ENCODE measurements at places on chromosomes 2 and 18. TPM values are rescaled to one million over a fixed set of nuclear protein-coding genes. Genes with fewer than 3 reads are reported as not detected.
A peak's percentile ranks its signal among the peaks of the same experiment; 100 is the strongest.

DNA sequence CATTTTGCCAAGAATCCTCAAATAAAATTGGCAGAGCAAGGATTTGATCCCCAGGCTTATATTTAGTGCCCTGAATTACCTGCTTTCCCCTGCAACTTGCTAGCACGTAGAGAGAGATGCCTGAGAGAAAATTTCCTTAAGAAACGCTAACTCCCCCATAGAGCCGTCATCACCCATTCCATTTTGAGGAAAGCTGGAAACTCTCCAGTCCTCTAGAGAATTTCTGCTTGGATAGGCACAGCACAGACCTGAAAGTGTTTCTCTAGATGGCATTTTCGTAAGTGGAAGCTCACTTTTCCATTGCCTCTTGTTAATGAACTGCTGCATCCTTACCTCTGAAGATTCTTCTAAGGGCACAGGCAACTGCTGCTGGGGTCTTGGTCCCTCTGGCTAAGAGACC lies 277.8 kb upstream of the SIX2 start:
- DNase-seq, result no peak

Gene LYG2
- not detected for total RNA-seq

- no peak for DNase-seq
Measured at GRCh38 chr2:43273529-43273928, 47.1 kb upstream of the ZFP36L2 start.

DNA sequence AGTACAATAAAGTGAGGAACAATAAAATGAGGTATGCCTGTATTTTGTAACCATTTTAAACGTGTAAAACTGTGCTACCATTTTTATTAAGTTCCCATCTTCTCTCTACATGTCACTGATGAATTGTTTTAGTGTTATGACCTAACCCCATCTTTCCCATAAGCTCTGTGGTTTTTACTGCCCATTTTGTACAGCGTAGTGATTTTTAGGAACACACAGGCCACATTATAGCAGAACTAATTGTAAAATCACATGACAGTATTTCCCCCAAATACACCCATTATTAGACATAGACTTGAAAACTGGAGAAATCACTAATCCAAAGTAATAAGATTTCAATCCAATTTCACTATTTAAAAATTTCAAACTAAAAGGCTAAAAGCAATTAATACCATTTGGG lies 130.7 kb downstream of the TMEM247 start:
- no peak for DNase-seq

Gene TEX44
- total RNA-seq, result not detected

DNA sequence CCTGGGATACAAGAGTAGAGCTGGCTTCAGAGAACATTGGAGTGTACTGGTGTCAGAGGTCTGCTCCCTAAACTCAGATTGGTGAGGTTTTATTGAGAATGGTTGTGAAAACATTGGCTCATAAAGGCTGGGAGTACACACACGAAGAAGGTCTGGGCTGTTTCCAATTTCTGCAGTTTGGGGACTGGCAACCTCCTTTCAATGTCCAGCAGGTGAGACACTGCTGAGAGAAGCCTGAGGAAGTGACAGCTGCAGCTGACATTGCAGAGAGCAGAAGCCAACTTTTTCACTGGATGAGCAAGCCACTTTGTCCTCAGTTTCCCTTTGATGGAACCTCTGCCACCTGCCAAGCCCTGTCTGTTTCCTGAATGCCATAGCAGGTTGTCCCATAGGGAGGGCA lies 346.6 kb upstream of the SPRED2 start:
- DNase-seq, result no peak

DNA sequence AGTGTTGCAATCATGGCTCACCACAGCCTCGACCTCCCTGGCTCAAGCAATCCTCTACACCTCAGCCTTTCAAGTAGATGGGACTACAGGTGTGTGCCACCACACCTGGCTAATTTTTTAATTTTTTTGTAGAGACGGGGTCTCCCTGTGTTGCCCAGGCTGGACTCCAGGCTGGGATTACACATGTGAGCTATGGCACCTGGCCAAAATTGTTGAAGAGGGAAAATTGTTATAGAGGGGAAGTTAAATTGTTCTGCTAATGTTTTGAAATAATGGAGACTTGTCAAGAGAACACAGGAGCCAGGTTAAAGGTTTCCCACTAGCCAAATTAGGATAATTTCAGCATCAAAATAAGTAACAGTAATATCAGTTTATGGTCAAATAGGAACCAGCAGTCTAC lies 25.1 kb downstream of the PPIG start:
- DNase-seq, result no peak

DNA sequence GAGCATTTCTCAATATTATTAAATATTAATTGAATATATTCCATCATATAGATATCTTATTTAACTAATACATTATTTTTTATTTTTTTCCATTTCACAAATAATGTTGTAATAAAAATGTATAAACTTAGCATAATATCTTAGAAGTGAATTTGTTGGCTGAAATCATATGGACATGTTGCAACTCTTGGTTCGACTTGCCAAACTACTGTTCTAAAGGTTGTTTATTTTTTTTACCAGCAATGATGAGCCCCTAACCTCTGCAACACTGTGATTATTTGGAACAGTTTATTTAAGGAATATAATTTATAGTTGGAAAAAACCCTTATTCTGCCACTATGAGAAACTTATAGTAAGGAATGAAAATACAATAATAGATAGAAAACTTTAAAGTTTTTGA lies 8.8 kb upstream of the NAB1 start:
- DNase-seq, result no peak

DNA sequence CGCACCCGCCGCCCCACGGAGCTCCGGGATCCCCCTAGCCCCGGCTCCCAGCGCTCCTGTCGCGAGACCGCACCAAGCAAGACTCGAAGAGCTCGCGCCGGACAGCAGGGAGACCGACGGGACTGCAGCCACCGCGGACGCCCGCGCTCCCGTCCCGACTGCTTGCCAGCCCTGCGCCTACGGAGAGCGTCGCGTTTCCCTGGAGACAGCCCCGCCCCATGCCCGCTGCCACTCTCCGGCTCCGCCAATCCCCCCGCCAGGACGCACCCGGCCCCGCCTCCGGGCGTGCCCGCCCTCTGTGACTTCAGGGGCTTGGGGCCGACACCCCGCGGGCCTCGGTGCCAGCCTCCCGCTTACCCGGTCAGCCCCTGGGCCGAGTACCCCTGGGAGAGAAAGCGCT lies at the start of gene ANKMY1:
ANKMY1 (minus strand) TSS at position 181 of the 400 bp plus-strand sequence. CDS start 653 bp downstream, outside the sequence.
- DNase-seq, result peak; percentile 81

Gene TDRD15
- total RNA-seq, result not detected

DNA sequence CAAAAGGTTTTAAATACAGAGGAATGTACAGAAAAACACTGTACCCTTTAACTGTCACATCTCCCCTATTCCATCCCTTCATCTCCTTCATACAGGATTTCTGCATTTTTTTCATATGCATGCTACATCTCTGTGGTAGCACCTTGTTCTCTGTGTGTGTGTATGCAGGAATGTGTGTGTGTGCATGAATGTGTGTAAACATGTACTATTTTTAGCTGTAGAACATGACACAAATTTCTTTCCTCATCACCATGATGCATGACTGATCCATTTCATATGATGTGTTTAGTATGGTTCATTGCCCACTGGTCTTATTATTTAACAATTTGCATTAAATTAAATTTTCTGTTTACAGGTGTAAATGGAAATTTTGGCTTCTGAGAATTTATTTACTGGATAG lies 21.5 kb upstream of the ZEB2 start:
- no peak for DNase-seq

DNA sequence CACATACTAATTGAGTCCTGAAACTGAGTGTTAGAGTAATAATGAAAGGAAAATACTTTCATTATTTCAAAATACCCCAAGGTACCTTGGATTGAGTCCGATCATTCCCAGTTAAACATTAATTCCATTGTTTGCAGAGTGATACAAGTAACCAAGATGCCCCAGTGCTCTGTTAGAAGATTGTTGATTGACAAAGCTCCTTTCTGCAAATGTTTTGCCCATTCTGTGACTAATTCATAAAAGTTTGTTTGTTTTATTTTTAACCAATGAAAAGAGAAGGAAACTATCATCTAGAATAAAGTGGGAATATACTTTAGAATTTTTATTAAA lies 124.0 kb downstream of the GULP1 start:
- no peak for DNase-seq

DNA sequence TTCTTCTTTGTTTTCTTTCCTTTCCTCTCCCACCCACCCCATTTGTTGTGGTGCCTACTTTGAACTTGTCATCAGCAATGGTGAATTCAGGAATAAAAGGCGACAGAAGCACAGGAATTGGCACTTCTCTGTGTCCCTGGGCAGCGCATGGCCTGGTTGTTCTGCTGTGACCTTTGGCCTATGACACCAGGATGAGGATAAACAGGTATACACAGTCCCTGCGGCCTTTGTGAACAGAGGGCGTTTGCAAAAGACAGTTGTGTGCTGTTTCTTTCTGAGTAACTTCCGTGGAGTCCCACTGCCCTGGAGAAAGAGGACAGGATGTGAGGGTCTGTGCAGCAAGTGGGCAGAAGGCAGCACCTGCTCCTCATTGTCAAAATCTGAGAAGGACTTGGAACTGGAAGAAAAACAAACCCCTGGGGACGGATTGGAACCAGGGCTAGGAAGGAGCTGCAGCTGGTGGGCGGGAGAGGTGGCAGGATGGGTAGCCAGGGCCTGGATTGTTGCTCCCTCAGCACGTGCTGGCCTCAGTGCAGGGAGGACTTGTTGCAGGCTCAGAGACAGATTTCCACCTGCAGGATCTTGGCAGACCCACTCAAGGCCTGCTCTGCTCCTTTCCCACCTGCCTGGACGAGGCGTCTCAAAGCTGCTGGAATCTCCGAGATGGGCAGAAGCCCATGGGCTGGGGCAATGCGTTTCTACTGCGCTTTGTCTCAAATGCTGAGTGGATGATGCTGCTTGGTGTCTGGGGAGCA lies 159.5 kb downstream of the ACKR3 start:
- no peak for DNase-seq

All from left colon (tissue), 2 donors.